ENCODE measurements at places on chromosomes 2 and 18.

GRCh38 chr18:75643083-75643482, 215.6 kb upstream of the SMIM21 start:
- DNase-seq: no peak

DNA sequence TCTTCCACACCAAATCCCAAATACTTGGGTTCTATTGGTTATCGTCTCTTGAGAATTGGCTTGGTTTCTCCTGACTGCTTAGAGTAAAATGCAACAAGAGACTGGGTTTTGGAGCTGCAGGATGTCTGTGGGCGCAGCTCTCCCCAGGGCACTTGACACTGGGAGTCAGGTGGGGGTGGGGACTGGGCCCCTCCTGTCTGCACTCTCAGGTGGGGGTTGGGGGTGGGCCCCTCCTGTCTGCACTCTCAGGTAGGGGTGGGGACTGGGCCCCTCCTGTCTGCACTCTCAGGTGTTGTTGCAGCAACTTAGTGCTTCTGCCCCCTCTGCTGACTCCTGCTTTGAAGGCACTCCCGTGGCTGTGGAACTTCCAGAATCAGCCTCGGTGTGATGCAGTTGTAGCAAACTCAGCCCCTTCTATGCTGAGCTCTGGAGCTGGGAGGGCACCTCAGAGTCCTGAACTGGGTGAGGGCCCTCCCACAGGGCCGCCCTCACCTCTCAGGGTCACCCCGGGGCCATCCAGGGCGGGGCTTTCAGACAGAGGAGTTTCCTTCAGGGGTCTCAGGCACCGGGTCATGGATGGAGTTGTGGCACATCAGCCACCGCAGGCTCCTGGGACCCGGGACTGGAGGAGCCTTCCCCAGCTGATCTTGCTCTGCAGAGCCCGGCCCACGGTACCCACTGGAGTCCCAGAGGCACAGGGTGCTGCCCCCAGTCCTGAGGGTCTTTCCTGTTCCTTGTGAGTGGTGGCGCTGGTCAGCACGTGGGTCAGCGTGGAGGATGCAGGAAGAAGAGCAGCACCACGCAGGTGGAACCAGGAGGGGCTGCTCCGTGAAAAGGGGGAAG, 22.9 kb upstream of the CIDEA start:
- DNase-seq: no peak

DNA sequence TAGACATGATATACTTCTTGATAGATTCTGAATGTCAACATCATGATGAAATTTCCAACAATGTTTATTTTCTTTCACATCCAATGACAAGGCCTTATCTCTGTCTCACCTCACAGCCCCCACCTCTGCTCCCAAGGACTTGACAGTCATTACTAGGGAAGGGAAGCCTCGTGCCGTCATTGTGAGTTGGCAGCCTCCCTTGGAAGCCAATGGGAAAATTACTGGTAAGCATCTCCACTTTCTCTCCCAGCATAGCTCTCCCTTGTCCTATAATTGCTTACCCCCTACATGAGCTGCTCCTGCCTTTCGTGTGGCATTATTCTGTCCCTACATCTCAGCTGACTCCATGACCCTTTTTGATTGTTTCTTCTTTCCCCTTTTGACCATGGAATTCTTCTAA, 821.8 kb downstream of the MBD2 start:
- no peak for DNase-seq

DNA sequence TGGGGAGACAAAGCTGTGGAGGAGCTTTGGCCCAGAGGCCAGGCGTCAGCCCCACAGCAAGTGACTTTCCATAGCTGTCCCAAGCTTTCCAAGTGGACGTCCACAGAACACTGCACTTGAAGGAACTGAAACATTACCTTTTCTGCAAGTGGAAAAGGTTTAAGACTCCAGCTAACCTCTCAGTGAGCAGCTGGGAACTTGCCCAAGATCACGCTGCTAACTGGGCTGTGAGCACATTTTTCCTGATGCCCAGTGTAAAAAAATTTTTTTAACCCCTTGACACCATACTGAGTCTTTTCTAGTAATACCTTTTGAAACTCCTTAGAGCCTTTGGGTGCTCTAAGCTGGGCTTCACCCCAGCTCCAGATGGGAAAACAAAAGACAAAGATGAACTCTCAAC, 256.7 kb downstream of the HAUS1 start:
- no peak for DNase-seq

DNA sequence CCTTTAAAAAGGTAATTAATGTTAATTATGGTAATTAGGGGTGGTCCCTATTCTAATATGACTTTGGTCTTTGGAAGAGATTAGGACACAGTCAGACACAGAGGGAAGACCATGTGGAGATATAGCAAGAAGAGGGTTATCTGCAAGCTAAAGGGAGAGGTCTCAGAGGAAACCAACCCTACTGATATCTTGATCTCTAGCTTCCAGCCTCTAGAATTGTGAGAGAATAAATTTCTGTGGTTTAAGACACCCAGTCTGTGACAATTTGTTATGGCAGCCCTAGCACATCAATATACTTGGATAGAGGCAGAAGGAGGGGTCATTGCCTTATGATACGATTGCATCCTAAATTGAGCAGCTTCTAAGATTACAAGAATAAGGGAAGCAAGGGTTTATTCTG, 21.3 kb upstream of the NT5C1B start:
- DNase-seq: no peak

- no peak for DNase-seq
Observed at GRCh38 chr18:68299906-68300305, 415.0 kb downstream of the TMX3 start.

DNA sequence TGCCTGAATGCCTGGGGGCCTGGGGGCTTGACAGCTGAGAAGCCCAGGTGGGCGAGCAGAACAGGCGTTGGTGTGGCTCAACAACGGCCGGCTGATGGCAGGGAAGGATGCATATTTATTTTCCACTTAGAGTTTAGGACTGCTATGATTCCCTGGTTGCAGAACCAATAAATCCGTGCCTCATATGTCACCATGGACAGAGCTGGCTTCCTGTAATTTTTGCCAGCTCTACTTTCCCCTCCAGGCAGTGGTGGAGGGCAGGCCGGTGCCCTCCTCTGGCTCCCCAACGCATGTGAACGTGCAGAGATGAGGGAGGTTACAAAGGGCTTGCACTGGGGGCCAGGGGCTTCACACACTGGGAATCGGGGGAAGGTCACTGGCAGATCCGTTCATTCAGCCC, 18.2 kb downstream of the SAG start:
- no peak for DNase-seq

- DNase-seq: no peak
Observed at GRCh38 chr2:225636558-225636957, 237.0 kb downstream of the NYAP2 start.

DNA sequence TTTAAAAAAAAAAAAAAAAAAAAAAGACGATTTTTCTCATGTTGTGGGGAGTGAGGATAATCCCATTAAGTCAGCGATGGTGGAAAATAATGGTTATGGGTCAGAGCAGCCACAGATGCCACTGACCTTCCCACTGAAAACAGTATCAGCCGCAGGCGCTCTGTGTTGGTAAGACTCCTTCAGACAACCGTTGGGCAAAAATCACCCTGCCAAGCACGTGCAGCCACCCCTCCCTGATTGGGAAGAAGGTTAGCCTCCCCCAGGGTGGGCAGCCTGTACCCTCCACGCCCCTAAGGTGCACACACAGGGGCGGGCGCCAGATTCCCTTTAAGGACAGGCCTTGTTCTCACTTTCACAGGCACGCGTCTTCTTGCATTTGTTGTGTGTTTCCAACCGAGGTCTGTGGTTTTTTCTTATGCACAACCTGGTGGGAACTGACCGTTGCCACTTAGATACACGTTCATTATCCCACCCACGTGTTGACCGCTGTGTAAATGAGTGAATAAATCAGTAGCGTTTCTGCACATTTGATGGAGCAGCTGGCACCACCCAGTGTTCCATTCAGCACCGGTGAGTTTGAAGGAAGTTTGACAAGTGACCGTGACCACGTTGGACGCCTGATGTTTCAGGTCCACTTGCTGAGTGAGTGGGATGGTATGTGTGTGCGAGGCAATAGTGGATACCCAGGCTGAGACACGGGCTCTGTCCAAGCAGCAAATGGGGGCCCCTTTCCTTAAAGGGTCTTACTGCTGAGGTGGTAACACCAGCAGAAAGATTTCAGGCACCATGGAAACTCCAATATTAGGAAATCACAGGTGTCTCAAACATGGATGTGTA, 197.8 kb downstream of the GBX2 start:
- DNase-seq: no peak

DNA sequence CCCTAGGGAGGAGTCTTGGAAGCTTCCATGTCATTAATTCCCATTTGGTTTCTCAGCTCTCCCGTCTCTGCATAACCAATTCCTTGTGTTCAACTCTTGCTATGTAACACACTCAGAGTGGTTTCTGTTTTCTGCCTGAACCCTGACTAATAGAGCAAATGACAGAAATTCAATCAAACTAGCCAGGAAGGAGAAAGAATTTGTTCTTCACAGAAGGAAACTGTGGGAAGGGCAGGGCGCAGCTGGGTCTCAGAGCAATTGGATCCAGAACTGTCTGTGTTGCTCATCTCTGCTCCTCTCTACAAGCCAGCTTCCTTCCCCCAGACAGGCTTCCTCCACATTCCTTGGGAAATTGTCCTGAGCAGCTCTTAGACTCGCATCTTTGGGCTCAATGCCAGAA, 269.8 kb downstream of the TNS1 start:
- no peak for DNase-seq

- DNase-seq: no peak
Observed at GRCh38 chr18:70417847-70418246, 129.0 kb downstream of the SOCS6 start.
